ENCODE measurements at places on chromosomes 12 and 14. TPM values are rescaled to one million over a fixed set of nuclear protein-coding genes. Genes with fewer than 3 reads are reported as not detected.

GRCh38 chr14:70340002-70340401 is 19.5 kb downstream of the COX16 start:
- no peak for DNase-seq

GRCh38 chr12:55777856-55778255 is 34.9 kb downstream of the GDF11 start:
- no peak for DNase-seq

- DNase-seq: no peak
Observed at GRCh38 chr14:22650960-22651521, 6.9 kb upstream of the OR6J1 start.

DPPA3 gene
- not detected for total RNA-seq

DNA sequence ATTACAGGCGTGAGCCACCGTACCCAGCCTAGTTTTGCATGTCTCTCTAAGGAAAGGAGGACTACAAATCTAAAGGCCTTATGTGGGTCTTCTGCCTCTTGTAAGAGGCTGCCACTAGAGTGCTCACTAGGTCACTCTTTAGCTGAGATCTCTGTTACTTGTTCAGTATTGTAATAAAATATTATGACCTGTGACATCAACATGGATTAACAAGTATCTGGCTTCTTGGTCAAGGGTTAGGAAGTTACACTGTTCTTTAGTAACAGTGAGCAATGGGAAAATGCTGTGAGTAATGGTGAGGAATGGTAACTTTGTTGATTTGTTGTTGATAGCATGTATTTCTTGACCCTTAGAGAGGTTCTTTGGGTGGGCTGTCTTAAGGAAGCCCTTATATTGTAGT is 50.5 kb downstream of the ERC1 start:
- DNase-seq: no peak

DNA sequence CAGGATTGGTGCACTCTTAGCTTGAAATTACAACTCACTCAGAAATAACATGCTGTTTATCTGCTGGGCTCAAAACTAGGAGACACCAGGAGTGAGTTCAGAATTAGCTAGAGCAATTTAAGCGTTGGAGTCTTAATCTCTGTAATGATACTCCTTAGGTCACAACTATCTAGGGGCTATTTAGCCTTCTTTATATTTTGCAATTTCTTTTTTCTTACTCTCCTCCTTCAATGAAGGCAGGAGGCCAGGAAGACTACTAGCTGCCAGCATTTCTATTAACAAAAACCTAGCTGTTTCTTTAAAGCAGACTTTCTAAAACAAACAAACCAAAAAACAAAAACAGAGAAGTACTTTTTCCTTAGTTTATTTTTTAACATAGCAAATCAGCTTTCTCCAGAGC is 226.2 kb downstream of the TRHDE start:
- DNase-seq: peak; percentile 18

DNA sequence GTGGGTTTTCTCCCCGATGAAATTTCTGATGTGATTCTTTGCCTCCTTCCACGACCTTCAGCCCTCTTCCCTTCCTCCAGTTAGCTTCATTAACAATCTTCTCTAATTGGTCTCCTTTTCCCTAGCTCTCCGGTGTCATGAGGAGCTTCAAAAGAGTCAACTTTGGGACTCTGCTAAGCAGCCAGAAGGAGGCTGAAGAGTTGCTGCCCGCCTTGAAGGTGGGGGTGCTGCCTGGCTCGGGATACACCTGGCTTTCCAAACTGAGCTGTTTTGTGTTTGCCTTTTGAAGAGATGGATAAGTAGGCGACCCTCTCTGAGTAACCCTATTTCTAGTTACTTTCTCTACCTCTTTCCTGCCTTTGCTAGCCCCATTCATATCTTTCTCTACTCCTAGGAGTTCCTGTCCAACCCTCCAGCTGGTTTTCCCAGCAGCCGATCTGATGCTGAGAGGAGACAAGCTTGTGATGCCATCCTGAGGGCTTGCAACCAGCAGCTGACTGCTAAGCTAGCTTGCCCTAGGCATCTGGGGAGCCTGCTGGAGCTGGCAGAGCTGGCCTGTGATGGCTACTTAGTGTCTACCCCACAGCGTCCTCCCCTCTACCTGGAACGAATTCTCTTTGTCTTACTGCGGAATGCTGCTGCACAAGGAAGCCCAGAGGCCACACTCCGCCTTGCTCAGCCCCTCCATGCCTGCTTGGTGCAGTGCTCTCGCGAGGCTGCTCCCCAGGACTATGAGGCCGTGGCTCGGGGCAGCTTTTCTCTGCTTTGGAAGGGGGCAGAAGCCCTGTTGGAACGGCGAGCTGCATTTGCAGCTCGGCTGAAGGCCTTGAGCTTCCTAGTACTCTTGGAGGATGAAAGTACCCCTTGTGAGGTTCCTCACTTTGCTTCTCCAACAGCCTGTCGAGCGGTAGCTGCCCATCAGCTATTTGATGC is 797 bp downstream of the ESPL1 start:
- DNase-seq: no peak

DNA sequence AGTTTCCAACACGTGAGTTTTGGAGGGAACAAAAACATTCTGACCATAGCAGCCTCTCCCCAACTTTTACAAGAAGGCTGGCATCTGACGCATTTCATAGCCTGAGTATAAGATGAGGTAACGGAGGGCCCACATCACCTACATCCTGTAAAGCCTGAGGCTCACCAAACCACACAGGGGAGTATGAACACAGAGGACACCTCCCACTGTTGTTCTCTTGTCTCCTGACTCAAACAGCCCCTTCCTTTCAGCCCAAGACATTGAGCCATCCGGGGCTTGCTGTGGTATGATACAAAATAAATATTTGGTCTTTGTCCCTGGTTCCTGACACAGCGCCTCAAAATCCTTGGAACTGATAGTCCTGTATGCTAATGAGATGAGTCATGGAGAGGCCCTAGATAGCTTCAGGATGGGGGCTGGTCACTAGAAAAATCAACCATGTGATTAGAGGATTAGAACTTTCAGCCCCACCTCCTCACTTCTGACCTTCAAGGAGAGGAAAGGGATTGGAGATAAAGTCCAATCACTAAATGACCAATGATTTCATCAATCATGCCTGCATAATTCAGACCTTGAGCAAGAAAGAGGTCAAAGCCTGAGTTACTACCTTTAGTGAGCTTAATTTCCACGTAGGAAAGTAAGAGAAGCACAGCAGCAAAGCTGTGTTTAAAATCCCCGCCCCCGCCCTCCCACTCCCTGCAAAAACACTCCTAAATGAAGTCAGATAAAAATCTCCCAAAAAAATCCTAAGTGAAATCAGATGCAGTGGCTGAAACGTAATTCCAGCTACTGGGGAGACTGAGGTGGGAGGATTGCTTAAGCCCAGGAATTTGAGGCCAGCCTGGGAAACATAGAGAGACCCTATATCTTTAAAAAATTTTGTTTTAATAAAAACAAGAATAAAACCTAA is 236.4 kb downstream of the PCNX1 start:
- DNase-seq: no peak

- DNase-seq: no peak
Observed at GRCh38 chr12:53333845-53334244, 2.3 kb downstream of the SP7 start.

GRCh38 chr14:91654836-91655235 is 77.0 kb downstream of the CATSPERB start:
- DNase-seq: no peak

EML5 gene
- 10.2 TPM for total RNA-seq

DNA sequence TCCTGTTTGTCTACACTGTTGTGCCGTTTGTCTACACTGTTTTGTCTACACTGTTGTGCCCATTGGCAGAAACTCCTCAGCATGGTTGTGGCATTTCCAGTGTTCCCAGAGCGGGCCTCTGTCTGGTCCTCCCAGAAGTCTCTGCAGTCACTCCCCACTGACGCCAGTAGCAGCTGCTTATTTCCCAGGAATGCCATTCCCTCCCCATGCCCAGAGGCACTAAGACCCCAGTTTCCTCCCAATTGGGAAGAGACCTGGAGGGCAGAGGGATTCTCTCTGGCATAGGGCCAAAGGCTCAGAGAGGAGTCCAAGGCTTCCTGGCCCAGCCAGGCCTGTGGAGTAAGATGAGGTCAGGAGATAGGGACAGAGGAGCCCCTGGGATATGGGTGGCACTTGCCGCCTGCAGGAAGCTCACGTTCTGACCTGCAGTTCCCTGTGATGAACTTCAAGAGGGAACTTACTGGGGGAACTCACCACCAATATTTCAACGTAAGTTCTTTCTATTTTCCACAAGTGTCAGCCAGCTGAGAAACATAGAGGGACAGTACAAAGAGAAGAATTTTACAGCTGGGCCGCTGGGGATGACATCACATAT is 69.1 kb downstream of the TNFAIP2 start:
- no peak for DNase-seq

GRCh38 chr14:77043177-77043983 is 14.9 kb upstream of the IRF2BPL start:
- DNase-seq: peak; percentile 94

DNA sequence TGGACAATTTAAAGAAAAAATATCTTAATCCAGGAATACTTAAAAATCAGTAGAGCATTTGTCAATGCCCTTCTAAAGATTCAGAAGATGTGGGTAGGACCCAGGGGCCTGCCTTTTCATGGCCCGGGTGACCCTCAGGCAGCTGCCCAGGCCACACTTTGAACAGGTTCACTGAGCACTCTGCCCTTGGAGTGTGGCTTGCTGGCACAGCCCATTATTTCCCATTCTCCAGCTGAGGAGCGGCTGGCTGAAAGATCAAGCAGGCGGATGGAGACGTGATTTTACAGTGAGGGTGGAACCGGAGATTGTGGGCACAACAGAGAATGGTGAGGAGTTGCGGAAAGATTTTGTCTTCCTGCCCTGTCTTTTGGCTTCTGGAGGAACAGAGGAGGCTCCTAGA is 7.1 kb upstream of the PRPH start:
- no peak for DNase-seq

LTBR gene
- 52.6 TPM for total RNA-seq

- DNase-seq: no peak
Observed at GRCh38 chr14:28138341-28138740, 628.2 kb upstream of the FOXG1 start.

MBIP gene
- 484 TPM for total RNA-seq
